ENCODE measurements at places on chromosomes 4 and X. TPM values are rescaled to one million over a fixed set of nuclear protein-coding genes. Genes with fewer than 3 reads are reported as not detected.

DNA sequence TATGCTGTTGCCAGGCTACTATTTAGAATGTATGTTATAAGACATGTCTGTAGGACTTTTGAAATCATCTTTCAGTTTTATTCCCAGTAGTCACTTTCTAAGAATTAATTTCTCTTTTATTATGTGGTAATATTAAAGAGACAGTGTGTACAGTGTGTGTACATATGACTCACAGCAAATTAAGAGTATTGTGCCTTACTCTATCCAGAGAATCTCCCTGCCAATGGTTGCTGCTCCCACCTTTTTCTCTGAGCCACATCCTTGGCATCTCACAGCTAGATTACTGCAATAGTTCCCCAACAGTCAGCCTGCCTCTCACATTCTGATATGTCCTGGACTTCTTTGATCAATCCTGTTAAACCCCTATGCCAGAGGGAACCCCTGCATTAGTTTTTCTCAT, 114.5 kb downstream of the ANXA5 start:
- H3K36me3 ChIP-seq = no peaks in the 10 kb centered on the region
- H3K27me3 ChIP-seq = no peaks in the 10 kb centered on the region
- DNase-seq = no peak
- H3K27ac ChIP-seq = no peak overlapping the region
- no peaks in the 10 kb centered on the region for H3K4me1 ChIP-seq

DNA sequence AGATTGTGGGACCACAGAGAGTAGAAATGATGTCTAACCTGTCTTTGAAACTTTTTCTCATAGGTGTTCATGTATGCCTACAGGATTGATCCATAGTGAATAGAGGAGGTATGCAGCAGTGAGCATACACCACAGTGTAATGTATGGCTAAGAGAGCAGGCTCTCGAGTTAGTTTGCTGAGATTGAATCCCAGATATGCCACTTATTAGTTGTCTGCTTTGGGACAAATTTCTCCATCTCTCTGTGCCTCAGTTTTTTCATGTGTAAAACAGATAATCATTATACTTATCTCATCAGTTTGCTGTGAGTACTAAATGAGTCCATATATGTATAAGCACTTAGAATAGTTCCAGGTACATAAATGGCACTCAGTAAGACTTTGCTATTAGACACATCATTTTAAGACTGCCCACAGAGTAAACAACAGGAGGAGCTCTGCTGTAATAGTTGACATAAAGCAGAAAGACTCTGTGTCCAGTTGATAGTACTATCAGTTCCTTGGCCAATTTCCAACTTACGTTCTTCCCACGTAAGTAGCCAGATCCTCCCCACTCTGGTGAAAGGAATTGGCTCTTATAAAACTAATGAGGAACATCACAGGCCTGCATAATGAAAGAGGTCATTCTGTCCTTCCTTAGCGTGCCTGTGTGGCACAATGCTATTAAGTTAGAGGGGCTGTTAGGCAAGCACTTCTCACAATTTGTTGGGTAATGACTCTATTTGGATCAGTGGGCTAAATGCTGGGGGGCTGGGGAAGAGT, 20.7 kb upstream of the RNF150 start:
- DNase-seq = no peak
- H3K4me3 ChIP-seq = no peak overlapping the region
- H3K27ac ChIP-seq = no peak overlapping the region

DNA sequence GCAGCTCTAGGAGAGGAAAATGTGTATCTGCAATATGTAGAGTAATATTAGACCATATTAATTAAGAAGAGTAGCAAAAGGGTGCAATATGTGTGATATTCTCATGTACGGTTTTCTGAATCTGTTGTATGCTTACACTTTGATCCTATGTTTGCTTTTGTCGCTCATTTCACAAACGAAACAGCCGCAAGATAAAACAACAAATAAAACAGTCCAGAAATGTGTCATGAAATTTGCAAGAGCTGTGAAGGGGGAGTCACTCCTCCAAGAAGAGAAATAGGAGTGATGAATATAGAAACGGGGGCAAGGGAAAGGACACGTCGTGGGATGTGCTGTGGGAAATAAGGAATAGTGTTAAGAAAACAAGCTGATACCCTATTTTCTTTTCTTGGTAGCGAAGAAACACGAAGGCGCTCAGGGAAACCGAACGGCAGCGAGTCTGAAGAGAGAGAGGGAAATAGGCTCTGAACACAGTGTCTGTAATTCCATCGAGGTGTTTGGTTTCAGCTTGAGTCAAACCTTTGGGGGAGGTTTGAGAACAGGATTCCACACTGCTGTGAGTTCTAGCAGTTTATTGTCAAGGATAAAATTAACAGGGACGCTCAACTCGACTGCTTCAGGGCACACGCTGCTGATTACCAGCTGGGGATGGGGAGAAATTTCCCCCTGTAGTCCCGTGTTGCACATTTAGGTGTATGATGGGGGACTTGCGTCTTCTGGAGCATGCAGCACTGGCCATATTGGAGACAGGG, 595.6 kb upstream of the TENM3 start:
- H3K27me3 ChIP-seq = no peaks in the 10 kb centered on the region
- no peak overlapping the region for H3K4me3 ChIP-seq
- H3K27ac ChIP-seq = no peak overlapping the region
- H3K36me3 ChIP-seq = no peaks in the 10 kb centered on the region

Gene TNMD
- total RNA-seq = not detected

GRCh38 chr4:76194325-76194724, 19.3 kb downstream of the SCARB2 start:
- H3K36me3 ChIP-seq = peaks cover 29% of the 10 kb centered on the region
- no peaks in the 10 kb centered on the region for H3K4me1 ChIP-seq
- no peak overlapping the region for H3K4me3 ChIP-seq
- DNase-seq = no peak

DNA sequence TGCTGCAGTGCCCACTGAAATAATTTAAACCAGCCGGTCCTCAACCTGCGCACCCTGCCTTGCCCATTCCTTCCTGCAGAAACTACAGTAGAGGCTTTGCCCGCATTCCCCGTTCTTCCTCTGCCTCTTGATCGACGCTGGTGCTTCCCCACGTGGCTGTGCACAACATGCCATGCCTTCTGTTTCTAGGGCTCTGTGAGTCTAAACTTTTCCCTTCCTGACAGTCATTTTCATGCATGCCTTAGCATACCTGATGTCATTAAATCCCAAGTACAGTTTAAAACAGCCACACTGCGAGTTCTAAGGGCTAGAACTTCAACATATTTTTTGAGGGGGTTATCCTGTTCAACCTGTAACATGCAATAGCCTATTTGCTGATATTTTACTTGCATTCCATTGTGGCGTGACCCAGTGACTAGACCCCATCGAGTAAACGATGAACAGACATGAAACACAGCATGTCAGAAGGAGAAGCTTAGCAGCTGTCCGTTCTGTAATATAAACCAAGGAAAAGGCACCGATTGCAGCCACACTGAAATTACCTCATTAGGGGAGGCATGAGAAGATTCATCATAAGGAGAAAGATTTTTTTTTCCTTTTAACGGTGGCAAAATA, 232.5 kb downstream of the ARHGAP10 start:
- no peaks in the 10 kb centered on the region for H3K27me3 ChIP-seq
- H3K27ac ChIP-seq = no peak overlapping the region
- DNase-seq = no peak

DNA sequence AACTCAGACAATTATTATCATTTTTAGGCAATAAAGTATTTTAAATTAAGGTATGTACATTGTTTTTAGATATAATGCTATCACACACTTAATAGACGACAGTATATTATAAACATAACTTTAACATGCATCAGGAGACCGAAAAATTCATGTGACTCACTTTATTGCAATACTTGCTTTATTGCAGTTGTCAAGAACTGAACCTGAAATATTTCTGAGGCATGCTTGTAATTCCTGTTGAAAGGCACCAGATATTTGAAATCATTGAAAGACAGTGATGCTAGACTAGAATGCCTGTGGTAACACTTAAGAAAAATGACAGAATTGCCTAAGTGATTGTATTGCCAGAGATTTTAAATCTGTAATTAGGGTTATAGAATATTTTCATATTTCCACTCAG, 175.6 kb upstream of the MAGEB2 start:
- no peak for DNase-seq
- no peaks in the 10 kb centered on the region for H3K27me3 ChIP-seq
- H3K27ac ChIP-seq = no peak overlapping the region
- no peak overlapping the region for H3K4me3 ChIP-seq
- no peaks in the 10 kb centered on the region for H3K36me3 ChIP-seq

GRCh38 chr4:185151296-185151695, 8.2 kb downstream of the SLC25A4 start:
- no peaks in the 10 kb centered on the region for H3K4me1 ChIP-seq
- peaks cover 22% of the 10 kb centered on the region for H3K36me3 ChIP-seq
- H3K27me3 ChIP-seq = no peaks in the 10 kb centered on the region
- no peak overlapping the region for H3K4me3 ChIP-seq
- DNase-seq = no peak

Gene NAP1L2
- 8.1 TPM for total RNA-seq

DNA sequence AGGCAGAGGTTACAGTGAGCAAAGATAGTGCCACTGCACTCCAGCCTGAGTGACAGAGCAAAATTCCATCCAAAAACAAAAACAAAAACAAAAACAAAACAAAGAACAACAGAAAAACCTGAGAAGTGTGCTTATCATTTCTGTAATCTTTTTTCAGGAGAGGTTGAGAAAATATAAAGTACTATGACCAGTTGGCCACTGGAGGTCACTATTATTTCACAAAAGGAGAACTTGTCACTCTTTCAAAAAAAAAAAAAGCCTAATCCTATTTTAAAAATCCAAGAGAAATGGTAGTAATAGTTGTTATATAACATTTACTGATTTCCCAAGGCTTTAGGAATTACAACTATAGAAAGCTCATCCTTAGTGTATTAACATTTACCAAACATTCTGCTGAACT, 24.9 kb upstream of the RNF150 start:
- H3K27ac ChIP-seq = no peak overlapping the region
- no peaks in the 10 kb centered on the region for H3K36me3 ChIP-seq
- no peaks in the 10 kb centered on the region for H3K4me1 ChIP-seq
- no peaks in the 10 kb centered on the region for H3K27me3 ChIP-seq

DNA sequence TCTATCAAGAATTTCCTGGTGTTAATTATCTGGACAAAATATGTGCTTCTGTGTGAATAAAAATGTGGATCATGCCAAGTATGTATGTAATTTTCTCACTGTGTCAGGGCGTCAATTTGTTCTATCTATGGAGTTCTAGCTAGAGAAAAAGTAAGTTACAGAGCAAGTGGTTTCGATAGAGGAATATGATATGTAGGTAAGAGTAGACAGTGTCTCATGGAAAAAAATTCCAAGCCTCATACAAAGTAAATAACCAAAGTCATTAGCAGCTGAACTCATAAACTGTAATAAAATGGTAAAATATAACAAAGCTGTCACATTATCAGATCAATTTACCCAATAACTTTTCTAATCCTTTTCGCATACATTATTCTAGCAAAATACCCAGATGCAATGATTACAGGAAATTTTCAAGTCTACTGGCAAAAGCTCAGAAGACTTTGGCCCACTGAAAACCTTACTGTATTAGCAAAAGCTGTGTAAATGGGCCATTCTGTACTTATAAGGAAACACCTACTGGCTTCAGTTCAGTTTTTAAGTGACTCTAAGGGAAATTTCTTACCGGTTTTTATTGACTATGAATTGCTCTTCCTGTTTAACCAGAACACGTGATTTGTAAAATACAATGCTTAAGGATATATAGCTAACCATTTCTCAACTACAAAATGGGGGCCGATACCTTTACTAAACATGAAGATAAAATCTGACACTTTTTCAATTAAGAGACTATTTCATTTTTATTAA, 121.0 kb upstream of the ARSJ start:
- no peak overlapping the region for H3K4me3 ChIP-seq
- no peaks in the 10 kb centered on the region for H3K27me3 ChIP-seq
- H3K36me3 ChIP-seq = no peaks in the 10 kb centered on the region
- H3K27ac ChIP-seq = no peak overlapping the region

Measured in right atrium auricular region (tissue), 2 donors.